Thoracic aorta (tissue), 2 donors: ENCODE measurements at places on chromosomes 6 and 20. TPM values are rescaled to one million over a fixed set of nuclear protein-coding genes. Genes with fewer than 3 reads are reported as not detected.

LGSN gene
- total RNA-seq: not detected

C6orf52 gene
- not detected for total RNA-seq

LY6G6F gene
- not detected for total RNA-seq

- DNase-seq: no peak
Observed at GRCh38 chr6:45728674-45729073, 287.0 kb downstream of the CLIC5 start.

DNA sequence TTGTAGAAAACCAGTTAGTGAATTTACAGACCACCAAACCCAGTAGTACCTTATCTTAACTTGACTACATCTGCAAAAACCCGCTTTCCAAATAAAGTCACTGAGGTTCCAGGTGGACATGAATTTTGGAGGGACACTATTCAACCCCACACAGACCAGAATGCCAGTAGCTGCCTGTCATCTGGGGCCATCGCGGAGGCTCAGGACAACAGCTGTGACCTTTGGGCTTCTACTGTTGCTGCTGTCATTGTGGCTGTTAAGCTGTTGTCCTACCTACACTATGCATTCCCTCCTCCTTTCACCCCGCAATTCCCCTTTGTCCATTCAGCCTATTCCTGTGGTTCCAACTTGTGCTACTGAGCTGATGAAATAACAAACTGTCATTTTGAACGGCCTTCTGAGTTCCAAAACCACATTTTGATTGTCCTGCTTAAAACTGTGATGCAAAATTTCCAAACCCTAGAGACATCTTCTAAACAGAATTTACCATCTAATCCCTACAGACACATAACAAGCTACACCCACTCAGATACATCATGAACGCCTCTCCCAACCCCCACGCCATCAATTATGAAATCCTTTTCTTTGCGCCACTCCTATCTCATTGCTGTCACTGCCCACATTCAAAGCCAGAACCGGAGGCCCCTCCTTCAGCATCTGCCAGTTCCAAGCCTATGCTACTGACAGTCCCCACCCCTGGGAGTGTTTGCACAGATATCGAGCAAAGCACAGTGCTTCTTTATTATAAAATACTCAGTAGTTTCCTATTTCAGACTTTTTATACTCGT, 125.0 kb downstream of the C6orf118 start:
- no peak for DNase-seq

DNA sequence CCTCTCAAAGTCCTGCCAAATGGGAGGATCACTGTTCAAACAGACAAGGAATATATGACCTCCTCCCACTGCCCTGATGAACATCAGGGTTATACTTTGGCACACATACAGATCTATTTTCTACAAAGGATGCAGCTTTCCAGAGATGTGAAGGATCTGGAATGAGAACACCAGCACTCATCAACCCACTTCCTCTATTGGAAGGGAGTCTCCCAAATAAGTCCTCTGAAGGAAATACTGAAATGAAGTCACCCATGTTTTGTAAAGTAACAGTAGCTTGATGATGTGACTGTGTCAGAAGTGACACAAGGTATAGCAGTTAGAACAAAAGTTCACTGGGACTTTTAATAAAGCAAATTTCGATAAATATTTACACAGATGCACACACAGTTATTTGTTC, 104.9 kb downstream of the OGFRL1 start:
- DNase-seq: no peak

- DNase-seq: no peak
Observed at GRCh38 chr6:33771146-33772081, 17.5 kb downstream of the LEMD2 start.

- no peak for DNase-seq
Observed at GRCh38 chr6:20234136-20234535, 21.9 kb upstream of the MBOAT1 start.

GRCh38 chr6:39980839-39981580, 46.7 kb upstream of the MOCS1 start:
- no peak for DNase-seq

- DNase-seq: no peak
Observed at GRCh38 chr20:44646641-44647274, 4.7 kb downstream of the ADA start.

GRCh38 chr20:39857187-39857586, 831.8 kb downstream of the MAFB start:
- DNase-seq: no peak

DNA sequence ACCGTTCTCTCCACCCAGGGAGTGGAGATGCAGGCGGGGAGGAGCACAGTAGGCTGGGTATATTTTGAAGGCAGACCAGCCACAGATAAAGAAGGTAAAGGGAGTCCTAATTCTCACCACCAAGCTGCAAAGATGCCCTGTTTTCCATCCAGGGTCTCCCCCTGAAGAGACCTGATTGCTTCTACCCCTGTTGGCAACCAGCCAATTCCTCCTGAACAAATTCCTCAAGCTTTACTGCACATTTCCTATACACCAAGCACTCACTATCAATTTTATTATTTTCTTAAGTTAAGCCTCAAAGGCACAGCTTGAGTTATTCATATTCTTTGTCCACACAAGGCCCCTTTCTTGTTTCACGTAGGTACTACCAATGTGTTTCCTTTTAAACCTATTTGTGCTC, 214.4 kb downstream of the EYA2 start:
- no peak for DNase-seq
